ENCODE measurements at places on chromosomes 11 and 22. TPM values are rescaled to one million over a fixed set of nuclear protein-coding genes. Genes with fewer than 3 reads are reported as not detected.

Gene SCGB2A2
- not detected for total RNA-seq

Gene SLC43A3
- 54.6 TPM for total RNA-seq

Gene ELF5
- not detected for total RNA-seq

Gene SLC22A12
- total RNA-seq = not detected

Gene UQCC3
- 11.5 TPM for total RNA-seq

Gene FUT4
- 7.8 TPM for total RNA-seq

Gene WT1
- total RNA-seq = 8.5 TPM

Gene UCP3
- total RNA-seq = 0.26 TPM

Gene TRAPPC4
- 139 TPM for total RNA-seq

Gene IL18
- total RNA-seq = 4.1 TPM

Gene SYTL2
- 11.0 TPM for total RNA-seq

Gene RFPL2
- total RNA-seq = not detected

Gene PRR33
- total RNA-seq = not detected

Gene C1QTNF5
- total RNA-seq = 11.9 TPM

Gene C22orf42
- total RNA-seq = not detected

Gene OR52B2
- not detected for total RNA-seq

Gene NXPE1
- not detected for total RNA-seq

Gene UBQLNL
- 0.13 TPM for total RNA-seq

Gene ARFIP2
- total RNA-seq = 53.4 TPM

Gene OOSP2
- not detected for total RNA-seq

Gene ZDHHC8
- 33.9 TPM for total RNA-seq

Gene MYBPC3
- not detected for total RNA-seq

Gene MS4A3
- not detected for total RNA-seq

Gene EMSY
- 12.8 TPM for total RNA-seq

Gene C22orf15
- 0.52 TPM for total RNA-seq

Gene NCF4
- not detected for total RNA-seq

Gene C11orf86
- not detected for total RNA-seq

Gene PDE2A
- 0.24 TPM for total RNA-seq

Gene KRTAP5-2
- total RNA-seq = not detected

Gene OR8D4
- total RNA-seq = not detected

Gene GGTLC3
- total RNA-seq = not detected

Gene DNAJC24
- 5.8 TPM for total RNA-seq

Gene SPDYC
- total RNA-seq = not detected

Gene OR5A1
- not detected for total RNA-seq

Gene HTR3A
- total RNA-seq = not detected

Gene SLC5A4
- total RNA-seq = not detected

Gene TRPM5
- total RNA-seq = not detected

Gene TREH
- not detected for total RNA-seq

Gene ENTHD1
- total RNA-seq = not detected

Gene SYCE3
- not detected for total RNA-seq

Gene OR10A2
- total RNA-seq = not detected

Gene LINC01488
- total RNA-seq = not detected

Gene CNTF
- total RNA-seq = 0.13 TPM

Gene MAPK8IP1
- 27.8 TPM for total RNA-seq

All from epithelial cell of alveolus of lung (primary cell).